ENCODE measurements at places on chromosomes 2 and 18.
A peak's percentile ranks its signal among the peaks of the same experiment; 100 is the strongest.

DNA sequence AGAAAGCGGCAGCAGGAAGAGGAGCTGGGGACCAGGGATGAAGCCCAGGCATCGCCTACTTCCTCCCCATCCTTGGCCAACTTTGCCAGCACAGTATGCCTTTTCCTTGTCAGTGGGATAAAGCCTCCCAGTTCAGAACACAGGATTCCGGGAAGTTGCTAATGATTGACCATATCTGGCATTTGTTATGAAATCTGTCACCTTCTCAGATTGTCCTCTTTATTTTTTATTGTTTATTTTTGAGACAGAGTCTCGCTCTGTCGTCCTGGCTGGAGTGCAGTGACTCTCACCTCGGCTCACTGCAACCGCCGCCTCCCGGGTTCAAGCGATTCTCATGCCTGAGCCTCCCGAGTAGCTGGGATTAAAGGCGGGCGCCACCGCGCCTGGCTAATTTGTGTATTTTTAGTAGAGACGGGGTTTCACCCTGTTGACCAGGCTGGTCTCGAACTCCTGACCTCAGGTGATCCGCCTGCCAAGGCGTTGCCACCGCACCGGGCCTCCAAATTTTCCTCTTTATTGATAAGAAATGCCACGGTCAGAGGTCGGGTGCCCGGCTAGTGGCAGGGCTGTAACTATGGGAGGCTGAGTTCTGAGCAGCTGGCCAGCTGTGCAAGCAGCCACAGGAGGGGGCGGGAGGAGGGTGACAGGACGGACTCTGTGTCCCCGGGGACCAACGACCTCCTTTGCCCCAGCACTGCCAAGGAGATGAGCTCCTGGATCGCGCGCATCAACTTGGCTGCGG is 24.4 kb downstream of the PSD4 start:
- DNase-seq = no peak

DNA sequence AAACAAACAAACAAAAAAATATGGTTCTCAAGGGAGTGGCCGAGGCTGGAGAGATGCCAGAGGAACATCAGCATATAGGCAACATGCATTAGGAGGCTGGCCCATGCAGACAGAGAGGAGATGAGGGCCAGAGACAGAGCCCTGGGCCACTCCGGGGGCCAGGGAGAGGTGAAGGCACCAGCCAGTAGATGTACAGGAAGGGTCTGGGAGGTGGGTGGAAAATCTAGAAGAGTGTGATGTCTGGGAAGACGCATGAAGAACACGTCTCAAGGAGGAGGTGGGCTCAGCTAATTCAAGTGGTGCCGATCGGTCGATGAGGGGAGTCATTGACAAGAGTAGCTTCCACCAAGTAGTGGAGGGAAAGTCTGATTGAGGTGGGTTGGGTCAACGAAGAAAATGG is 79.9 kb downstream of the ZCCHC2 start:
- no peak for DNase-seq

DNA sequence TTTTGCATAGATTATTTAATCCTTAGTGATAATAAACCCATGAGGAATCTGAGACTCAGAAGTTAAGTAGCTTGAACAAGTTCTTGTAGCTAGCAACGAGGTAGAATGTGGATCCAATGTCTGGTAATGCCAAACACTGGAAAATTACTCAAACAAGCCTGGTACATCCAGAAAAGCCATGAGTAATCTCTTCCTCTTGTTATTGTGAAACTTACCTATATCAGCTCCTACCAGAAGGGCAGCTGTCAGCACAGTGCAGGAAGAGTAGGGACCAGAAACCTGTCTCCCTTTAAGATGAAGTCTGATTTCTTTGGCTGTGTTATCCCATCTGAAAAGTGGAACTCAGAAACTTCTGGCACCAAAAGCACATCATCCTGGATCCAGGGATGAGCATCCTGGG is 7.7 kb upstream of the SERPINB8 start:
- DNase-seq = no peak

DNA sequence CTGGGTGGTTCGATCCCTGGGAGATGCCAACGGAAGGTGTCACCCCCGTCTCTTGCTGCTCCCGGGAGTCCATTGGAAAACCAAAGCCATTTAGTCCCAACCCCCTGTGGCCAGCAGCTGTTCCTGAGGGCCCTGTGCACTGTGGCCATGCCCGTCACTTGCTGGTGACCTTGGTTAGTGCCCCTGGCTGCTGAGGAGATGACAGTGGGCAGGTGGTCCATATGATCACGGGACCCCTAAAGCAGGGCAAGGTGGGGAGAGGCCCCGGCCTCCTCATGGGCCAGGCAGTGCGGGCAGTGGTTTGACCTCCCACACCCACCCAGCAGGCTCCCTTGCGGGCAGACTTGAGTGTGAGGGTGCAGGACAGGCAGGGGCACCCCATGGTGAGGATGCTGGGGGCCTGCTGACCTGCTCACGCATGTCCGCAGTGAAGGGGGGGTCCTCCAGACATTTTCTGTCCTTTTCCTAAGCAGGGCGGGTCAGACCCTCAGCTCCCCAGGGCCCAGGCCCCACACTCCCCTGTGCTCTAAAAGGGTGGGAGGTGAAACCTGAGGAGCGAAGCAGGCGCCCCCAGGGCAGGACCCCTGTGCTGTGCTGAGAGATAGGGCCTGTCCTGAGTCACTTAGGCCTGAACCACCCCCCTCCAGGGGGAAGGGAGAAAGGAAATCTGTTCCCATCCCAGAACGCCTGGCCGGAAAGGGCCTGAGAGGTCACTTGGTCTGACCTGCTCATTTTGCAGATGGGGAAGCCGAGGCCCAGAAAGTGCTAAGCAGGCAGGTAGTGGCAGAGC is 6.8 kb downstream of the ITM2C start:
- no peak for DNase-seq

- DNase-seq = no peak
Measured at GRCh38 chr2:24671230-24671629, 122.0 kb downstream of the PTRHD1 start.

- DNase-seq = no peak
Measured at GRCh38 chr2:128236491-128237035, 82.1 kb downstream of the HS6ST1 start.

DNA sequence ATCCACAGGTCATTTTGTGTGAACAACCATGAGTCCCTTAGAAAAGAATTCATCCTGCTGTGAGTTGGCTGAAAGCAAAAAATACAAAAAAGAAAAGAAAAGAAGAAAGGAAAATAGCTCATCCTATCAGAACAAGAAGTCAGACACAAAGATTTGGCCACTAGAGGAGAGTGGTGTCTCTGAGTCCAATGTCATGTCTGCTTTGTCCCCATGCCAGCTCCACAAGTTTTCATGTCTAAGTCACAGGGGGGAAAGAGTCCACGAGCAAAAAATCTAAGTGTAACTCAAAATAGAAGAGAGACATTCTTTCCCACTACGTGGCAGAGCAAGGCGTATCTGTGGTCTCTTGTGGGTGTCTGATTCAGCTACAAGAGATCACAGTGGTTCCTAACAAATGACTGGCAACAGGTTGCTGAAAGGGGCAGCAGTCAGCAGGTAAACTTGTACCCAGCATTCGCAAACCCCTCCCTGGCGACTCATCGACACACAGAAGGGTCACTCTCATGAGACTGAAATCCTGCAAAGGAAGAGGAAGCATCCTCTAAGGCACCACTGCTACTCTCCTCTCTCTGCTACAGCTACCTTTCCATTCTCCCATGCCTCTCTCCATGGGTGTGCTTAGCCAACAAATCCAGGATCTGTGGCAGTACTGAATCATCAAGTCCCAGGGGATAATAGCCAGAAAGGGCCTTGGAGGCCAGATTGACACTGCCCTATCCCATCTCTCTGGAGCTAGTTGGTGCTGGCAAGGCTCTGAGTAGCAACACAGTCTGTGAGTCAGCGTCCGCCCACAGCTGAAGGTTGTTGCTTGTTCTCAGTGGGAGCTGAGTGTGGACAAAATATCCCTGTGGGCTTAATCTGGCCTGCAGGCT is 123.0 kb upstream of the SLC39A10 start:
- no peak for DNase-seq

DNA sequence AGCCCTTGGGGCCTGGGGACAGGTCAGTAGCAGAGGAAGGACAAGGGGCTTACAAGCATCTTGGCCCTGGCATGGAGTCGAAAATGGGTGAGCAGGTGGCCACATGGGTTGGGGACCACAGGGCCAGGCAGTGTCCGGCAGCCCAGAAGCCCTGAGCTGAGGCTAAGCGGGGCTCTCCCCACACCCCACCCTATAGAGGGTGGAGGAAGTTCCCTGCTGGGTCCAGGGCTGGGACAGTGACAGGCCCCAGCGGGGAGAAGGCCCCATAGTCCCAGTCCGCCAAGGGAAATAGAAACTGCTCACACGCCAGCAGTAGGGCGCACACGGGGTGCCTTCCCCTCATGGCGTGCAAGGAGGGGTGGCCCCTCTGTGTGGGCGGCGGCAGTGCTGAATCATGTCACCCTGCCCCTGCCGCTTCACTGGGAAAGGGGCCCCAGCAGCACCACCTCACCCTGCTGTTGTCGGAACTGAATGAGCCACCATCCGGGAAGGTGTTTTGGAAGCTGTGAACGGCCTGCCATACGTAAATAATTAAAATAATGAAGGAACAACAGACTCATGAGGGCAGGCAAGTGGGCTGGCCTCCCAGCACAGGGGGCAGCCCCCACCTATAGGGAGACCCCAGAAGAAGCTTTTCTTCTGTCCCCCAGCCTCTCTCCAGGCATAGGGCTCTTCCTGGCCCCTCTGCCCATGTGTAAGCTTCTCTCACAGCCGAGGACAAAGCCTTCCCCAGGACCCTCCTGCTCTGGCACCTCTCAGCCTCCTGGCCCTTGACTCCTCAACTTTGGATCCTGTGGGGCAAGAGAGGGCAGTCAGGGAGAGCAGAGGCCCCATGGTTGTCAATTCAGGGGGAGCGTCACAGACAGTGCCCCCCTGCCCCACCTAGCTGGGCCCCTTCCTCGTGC is 12.7 kb upstream of the DUSP2 start:
- peak; percentile 87 for DNase-seq

Measured in GM10248 (cell line).